Iris pigment epithelial cell (primary cell): ENCODE measurements at places on chromosomes 5 and 9.

- DNase-seq, result no peak
Measured at GRCh38 chr9:132127888-132128534, 33.8 kb upstream of the NTNG2 start.

DNA sequence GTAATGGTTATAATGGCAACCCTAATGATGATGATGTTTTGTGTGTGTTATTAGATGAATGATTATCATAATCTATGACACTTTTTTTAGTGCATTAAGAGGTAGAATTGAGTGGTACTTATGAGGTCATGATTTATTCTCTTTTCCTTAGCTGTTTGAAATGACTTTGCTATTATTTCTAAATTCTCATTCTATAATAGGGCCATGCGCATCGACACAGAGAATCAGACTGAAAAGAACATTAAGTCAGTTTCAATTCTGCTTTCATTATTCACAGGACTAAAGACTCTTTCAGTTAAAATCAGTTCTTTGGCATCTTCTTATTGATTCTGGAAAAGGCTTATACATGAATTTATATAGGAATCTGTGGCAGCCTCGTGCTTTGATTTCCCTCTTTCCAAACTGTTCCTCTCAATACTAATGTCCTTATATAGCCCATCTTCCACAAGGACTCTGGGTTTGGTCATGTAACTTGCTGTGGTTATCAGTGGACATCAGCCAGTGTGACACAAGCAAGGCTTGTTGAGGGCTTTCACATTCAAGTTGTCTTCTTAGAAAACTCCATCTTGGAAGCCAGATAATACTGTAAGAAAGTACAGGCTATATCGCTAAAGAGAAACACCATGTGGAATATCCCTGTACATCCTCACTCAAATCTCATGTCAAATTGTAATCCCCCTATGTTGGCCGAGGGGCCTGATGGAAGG lies 140.3 kb upstream of the CHD1 start:
- DNase-seq, result no peak

- no peak for DNase-seq
Measured at GRCh38 chr9:125258832-125259534, 2.6 kb upstream of the GAPVD1 start.

DNA sequence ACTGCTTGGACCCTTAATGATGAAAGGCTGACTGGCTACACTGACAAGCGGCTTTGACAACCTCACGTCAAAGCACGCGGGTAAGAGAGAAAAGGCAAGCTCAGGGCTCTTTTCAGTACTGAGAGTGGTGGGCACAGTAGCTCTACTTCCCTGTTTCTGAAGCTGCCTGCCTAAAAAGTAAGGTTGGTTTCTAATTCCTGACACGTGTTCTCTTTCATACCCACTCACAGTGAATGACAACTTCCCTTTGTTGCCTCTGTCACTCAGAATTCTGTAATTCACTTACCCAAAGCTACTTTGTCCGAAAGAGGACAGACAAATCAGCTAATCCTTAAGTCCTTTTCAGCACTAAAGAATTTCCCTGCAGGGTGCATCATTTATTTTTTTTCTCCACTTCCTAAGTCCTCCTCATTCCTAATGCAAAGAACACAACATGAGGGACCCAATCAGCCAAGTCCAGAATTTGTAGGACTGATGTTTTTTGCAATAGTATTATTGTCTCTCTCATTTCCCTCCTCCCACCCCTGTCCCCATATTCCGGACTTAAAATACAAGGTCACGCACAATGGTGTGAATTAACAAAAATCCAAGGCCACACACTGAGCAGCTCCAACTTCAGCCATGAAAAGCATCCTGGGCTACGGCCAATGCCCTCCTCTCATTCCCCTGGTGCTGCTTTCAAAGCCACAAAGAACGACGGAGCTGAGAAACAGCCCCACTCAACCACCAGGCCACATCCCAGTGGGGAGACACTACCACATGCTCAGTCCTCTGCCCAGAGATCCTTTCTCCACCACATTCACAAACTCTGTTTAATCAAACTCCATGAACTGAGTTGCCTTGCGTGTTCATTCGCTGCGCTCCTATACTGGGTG lies 221.0 kb downstream of the TSSK1B start:
- no peak for DNase-seq

- DNase-seq, result peak; percentile 46
Measured at GRCh38 chr9:90915693-90916092, 114.1 kb downstream of the SYK start.

DNA sequence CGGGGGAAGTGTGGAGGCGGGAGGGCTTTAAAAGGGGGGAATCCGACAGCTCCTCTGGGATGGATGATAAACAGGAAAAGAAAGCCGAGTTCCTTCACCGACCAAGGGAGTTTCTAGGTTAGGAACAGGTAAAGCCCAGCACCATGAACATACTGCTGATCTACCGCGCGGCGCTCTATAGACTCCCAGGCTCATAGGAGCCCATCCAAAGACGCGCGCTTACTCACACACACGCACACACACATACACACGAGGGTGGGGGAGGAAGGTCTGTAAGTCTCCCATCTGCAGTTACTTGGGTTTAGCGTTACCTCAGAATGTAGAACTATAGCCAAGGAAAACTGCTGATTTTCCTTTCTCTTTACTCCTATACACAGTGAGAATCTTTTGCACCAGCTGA lies 2.6 kb upstream of the GABRB2 start:
- no peak for DNase-seq

DNA sequence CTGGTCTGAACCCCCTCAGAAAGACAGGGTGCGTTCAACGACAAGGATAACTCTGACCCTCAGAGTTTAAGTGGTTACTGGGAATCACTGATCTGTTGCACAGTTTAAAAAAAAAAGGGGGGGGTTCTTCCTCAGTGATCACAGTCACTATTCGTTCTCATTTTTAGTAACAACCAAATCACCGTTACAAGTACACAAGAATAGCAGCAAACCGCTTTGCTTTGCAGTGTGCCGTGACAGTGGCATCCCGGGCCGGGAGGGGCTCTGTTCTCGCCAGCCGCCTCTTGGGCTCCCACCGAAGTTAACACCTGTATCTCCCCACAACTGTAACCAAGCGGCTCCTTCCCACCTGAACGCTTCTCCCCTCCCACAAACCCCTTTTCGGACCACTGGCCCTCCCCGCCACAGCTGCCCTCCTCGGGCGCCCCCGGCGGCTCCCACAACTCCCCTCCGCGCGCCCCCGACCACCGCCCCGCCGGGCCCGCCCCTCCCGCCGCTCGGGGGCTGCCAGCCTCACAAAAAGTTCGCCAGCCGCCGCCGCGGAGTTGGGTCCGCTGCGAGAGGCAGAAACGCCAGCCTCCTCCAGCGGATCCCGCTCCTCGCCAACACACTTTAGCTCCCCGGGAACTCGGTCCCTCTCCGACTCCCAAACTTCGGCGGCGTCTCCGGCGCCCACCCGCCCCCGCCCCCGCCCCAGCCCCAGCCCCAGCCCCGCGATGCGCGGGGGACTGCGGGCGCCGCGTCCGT lies 1.2 kb downstream of the SSBP2 start:
- no peak for DNase-seq

DNA sequence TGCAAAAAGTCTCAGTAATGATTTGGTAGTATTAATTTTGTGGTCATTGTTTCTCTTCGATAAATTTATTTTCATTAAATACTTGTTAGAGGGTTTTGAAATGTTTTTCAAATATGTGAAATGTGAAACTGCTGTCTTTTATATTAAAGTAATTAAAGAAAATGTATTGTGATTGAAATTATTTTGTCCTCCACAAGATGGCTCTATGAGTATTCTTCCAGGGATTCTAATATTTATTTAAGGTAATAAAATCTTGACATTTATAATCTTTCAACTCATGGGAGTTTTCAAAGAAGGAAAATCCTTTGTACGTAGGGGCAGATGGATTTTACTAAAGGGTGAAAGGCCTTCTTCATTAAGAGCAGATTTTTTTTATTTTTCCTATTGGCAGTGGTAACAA lies 19.3 kb downstream of the ISOC1 start:
- no peak for DNase-seq

DNA sequence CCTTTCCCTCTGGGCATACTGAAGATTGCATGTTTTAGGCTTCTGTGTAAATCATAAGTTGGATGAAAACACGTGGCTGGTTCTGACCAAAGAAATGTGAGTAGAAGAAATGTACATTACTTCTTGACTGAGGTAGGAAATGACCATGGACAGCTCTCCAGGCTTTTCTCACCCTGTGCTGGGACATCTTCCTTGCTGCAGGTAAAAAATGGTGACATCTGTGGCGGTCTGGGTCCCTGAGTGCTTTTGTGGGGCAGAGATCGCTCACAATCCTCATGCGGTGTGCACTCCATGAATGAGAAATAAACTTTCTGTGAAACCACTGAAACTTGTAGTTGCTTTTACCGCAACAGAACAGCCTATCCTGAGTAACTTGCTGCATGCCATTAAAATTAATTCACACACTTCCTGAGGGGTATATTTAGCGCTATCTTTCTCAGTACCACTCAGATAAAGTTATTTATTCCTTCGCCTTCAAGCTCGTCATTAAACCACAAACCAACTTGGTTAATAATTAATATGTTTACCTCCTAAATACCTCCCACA lies 730.4 kb downstream of the EFNA5 start:
- DNase-seq, result no peak

- DNase-seq, result no peak
Measured at GRCh38 chr5:166341740-166342337, 1949.6 kb upstream of the WWC1 start.

DNA sequence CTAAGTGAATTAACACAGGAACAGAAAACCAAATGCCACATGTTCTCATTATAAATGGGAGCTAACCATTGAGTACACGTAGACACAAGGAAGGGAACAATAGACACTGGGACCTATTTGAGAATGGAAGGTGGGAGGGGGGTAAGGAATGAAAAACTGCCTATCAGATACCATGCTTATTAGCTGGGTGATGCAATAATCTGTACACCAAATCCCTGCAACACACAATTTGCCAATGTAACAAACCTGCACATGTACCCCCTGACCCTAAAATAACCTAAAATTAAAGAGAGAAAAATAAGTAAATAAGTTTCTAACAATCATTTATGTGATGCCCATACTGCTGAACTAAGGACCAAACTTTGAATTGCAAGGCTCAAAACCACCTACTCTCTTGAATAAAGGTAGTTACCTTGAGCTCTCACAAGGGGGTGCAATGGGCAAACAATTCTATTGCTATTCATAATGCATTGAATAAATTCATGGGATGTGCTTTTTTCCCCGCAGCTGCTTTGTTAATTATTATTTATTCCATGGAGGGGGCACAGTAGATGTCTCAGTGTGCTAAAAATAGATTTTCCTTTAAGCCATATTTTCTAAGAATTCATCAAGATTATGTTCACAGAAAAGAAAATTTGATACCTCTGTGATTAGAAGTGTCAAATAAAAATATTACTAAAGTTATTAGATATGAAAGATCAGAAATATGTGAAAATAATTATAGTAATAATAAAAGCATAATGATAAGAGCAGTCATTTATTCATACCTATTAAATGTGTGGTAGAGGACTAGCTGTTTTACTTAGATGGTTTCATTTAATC lies 76.2 kb upstream of the PTPN3 start:
- peak; percentile 64 for DNase-seq

GRCh38 chr5:149389552-149390495 lies 10.7 kb upstream of the IL17B start:
- DNase-seq, result no peak

GRCh38 chr5:160359816-160360215 lies 10.6 kb downstream of the C1QTNF2 start:
- no peak for DNase-seq

DNA sequence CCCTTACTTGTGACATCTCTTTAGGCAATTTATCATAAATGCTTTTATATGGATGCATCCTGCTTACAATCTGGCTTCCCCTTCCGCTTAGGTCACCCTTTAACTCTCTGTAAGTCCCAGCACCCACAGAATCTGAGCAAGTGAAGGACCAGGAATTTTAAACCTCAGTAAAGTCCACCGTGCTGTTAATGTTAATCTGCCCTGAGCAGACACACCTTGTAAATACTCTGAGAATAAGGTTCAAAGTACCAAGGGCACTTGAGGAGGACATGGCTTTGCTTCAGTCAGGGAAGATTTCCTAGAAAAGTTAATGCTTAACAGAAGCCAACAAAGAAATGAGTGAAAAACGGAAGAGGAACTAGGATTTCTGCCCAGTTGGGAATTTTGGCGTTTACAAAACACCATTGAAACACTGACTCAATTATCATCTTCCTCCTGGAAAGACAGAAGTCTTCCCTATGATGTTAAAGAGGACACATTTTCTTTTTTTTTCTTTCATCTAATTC lies 26.4 kb upstream of the TTC39B start:
- DNase-seq, result no peak

DNA sequence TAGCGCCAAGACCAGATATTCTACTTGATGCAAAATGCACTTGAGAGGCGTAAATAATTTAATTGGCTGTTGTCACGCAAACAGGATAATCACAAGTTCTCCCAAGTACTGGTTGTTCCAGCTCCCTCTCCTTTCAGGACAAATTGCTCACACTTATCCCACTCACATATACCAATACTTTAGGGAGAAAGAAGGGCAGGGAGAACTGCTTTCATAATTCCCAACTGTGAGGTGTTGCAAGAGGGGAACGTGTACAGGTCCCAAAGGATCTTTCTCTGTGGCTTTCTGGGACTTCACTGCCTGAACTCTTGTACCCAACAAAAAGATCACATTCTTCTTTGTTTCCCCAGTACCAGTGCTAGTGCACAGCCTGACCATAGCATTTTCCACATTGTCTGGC lies 21.5 kb upstream of the TGFBI start:
- DNase-seq, result no peak

DNA sequence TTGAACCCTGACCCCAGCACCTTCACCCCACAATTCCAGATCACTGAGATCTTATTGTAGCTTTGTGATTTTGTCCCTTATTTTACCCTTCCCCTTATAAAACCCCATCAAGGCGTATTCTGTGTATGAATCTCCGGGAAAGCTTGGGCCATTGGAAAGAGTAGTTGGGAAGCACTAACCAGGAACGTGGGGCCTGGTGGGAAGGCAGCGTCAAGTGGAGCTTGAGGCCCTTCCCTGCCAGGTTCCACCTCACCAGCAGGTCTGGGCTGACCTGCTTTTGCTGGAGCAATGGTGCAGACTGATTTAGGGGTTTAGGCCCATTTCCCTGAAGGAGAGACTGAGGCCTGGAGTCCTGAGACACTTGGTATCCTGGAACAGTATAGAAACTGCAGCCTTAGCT lies 9.3 kb downstream of the PHF2 start:
- DNase-seq, result no peak

- peak; percentile 1 for DNase-seq
Measured at GRCh38 chr5:119597728-119598298, 31.5 kb upstream of the FAM170A start.

- DNase-seq, result no peak
Measured at GRCh38 chr5:93226202-93226735, 354.8 kb downstream of the NR2F1-AS1 start.

GRCh38 chr5:117794847-117795246 lies 1193.5 kb downstream of the DTWD2 start:
- no peak for DNase-seq

DNA sequence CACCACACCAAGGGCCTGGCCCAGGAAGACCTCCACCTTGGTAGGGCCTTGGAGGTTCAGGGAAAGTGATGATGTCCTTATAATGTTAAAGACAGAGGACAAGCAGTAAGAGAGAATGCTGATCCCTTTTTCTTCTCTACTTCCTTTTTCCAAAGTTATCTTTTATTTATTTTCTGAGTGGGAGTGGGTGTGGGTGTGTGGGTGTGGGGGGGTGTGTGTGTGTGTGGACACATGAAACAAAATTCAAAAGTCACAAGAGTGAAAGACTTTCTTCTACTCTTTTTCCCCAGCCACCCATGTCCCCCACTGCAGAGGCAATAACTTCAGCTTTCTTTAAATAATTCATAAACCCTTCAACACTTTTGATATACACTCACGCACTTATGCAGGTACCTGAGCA lies 70.8 kb downstream of the ROR2 start:
- no peak for DNase-seq

- no peak for DNase-seq
Measured at GRCh38 chr9:95344735-95345325, 27.3 kb upstream of the FANCC start.
